ENCODE measurements at places on chromosomes 6 and 20.

- no peak for DNase-seq
These were observed 118.3 kb downstream of the KIF13A start for GRCh38 chr6:17869010-17869752.

GRCh38 chr20:50548396-50548795, 38.2 kb downstream of the PTPN1 start:
- DNase-seq: no peak

GRCh38 chr6:26345832-26346231, 19.2 kb upstream of the BTN3A2 start:
- no peak for DNase-seq

DNA sequence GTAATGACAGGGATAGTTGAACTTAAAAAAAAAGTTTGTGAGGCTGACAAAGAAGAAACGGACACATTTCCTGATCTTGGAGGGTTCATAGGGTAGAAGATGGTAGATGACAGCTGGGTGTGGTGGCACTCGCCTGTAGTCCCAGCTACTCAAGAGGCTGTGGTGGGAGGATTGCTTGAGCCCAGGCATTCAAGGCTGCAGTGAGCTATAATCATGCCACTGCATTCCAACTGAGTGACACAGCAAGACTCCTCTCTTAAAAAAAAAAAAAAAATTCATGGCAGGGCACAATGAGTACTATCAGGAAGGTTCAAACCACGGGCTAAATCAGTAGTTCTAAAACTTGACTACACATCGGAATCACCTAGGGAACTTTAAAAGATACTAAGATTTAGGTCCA, 2.0 kb upstream of the MICA start:
- no peak for DNase-seq

DNA sequence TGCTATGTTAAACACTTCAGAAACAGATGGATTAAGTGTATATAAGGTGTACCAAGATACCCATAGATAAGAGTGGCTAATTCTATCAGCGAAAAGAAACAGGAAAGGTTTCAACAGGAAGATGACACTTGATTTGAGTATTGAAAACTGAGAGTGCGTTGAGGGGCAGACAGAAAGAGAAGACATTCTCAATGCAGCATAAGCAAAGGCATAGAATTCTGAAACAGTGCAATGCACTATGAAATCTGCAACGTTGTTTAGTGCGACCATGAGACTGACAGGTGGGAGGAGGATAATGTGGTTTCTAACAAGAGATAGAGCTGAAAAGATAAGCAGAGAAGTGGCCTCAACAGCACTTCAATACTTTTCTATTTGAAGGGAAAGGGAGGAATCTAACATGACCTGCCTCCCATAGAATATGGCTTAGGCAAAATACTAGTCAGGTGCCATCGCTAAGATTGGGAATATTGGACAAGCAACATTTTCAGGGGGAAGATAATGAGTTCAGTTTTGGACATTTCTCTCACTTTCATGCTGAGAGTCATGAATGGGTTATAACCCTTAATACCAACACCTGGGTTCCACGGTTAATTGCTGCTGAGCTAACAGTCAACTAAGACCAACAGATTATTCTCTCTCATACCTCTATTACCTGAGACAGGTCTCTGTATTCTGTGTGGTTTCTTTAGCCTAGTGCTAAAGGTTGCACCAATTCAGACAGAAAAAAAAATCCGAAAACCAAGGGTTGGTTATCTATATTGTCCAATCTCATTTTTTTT, 312.9 kb upstream of the ARID1B start:
- no peak for DNase-seq

- no peak for DNase-seq
These were observed 301.3 kb upstream of the TCF21 start for GRCh38 chr6:133587546-133588160.

DNA sequence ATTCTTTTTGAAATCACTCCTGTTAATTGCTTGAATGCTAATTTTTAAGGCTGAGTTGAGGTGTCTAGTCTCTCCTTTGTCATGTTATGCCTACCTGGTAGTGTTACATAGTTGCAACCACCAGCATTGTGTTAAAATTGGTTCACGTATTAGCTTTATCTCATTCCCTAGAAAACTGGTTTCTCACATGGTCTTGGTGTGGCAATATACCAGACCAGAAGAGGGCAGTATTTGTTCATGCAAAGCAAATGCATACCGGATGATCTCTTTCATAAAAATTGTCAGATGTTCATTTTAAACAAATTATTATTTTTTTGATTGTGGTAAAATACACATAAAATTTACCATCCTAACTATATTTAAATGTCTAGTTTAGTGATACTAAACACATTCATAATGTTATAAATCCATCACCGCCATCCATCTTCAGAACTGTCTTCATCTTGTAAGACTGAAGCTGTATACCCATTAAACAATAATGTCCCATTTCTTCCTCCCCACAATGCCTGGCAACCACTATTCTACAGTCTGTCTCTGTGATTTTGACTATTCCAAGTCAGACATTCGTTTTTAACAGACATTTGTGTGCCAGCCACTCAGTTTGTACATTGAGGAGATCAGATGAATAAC, 92.8 kb downstream of the ATRN start:
- no peak for DNase-seq

DNA sequence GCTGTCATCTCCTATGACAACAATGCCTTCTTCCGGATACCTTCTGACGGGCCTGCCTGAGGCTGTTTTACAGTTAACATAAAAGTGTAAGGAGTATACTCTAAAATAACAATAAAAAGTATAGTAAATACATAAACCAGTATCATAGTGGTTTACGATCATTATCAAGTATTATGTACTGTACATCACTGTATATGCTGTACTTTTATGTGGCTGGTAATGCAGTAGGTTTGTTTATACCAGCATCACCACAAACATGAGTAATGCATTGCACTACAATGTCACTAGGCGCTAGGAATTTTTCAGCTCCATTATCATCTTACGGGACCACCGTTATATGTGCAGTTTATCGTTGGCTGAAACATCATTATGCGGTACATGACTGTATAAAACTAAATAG, 76.5 kb downstream of the VEGFA start:
- no peak for DNase-seq

GRCh38 chr6:24614043-24614420, 32.0 kb downstream of the KIAA0319 start:
- DNase-seq: no peak

GRCh38 chr6:40585651-40586269, 1.4 kb downstream of the LRFN2 start:
- DNase-seq: no peak

DNA sequence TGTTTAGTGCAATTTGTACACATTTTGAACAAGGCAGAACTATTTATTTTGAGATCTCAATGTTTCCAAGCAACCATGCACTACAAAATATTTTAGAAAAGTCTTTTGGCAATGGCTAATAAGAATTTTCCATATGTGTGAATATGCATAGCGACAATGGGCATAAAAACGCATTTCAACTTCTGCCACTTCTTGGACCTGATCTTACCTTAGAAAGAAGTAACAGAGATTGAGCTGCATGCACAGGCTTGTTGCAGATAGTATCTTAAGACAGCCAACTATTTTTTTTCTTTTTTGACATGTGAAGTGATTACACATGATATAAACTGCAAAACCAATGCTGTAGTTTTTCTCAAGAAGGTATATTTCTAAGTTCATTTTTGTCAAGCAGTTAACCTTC, 210.4 kb upstream of the PHACTR1 start:
- DNase-seq: no peak
